Cardiac septum (tissue), 1 donor: ENCODE measurements at places on chromosomes 16 and 17. TPM values are rescaled to one million over a fixed set of nuclear protein-coding genes. Genes with fewer than 3 reads are reported as not detected.

CD300LB gene
- not detected for total RNA-seq

- DNase-seq = no peak
Measured at GRCh38 chr16:74626741-74627416, 20.0 kb upstream of the GLG1 start.

SLFN11 gene
- 23.0 TPM for total RNA-seq

KLHDC4 gene
- 12.6 TPM for total RNA-seq

DNA sequence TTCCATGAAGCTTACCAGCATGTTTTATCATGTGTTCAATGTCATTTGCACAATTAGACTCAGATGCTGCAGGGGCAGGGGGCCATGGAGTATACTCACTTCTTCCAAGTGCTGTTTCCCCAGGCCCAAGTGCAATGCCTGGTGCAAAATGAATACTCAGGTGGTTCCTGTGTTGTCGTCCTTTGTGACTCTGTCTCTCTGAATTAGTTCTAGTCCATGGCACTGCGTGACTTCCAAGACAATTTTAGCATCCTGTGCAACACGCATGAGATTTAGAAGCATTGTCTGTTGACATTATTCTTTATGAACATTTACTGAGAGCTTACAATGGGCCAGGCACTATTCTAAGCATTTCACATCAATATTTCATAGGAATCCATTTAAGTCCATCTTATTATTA lies 769.7 kb upstream of the RBFOX1 start:
- DNase-seq = no peak

ABCC12 gene
- not detected for total RNA-seq

GRCh38 chr16:5001571-5001970 lies 32.2 kb downstream of the NAGPA start:
- no peak for DNase-seq

QPRT gene
- 6.7 TPM for total RNA-seq

TMEM88 gene
- total RNA-seq = 14.7 TPM

GRCh38 chr16:27820646-27821345 lies 242.7 kb downstream of the GSG1L start:
- DNase-seq = no peak

DNA sequence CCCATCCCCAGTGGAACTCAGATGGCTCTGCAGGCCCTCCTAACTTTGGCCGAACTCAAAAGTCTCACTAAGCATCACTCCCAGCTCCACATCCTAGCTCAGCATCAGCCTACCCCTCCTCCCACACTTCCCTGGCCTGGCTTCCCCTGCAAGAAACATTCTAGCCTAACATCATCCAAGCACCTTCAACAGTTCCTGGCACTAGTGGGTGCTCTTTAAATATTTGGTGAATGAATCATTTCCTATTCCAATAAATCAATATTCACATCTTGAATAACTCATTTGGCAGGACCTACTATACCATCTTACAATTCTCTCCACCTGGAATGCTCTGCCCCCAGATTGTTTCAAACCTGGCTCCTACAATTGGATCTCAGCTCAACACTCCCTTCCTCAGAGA lies 11.0 kb upstream of the BBS2 start:
- no peak for DNase-seq

DNA sequence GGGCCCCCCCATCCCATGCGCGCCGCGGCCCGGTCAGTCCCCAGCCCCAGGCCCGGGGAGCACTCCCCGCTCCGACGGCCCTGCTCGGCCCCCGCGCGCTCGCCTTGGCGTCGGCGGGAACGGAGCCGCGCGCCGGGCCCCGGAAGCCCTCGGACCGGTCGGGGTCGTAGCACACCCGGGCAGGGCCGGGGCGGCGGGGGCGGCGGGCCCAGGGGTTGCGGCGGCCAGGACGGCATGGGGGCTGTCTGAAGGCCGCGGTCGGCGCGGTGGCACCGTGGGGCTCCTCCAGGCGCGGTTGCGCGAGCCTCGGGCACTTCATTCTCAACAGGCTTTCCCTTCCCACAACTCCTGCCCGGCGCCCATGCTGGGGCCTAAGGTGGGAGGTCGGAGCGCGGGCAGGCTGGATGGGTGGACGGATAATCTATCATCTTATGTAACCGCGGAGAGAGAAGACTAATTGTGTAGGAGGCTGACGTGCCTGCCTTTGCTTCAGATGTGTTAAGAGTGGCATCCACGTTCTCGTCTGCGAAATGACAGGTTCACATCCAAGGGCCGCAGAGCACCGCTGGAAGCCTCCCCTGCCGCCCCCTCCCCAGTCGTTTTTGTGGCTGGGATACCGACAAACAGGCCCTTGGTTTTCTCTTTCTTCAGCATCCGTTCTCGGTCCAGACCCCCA lies 708 bp downstream of the BAIAP2 start:
- DNase-seq = no peak

GRCh38 chr17:40525294-40525693 lies 23.9 kb upstream of the TNS4 start:
- DNase-seq = no peak

- DNase-seq = no peak
Measured at GRCh38 chr16:30456302-30456701, 10.6 kb upstream of the SEPHS2 start.

DNA sequence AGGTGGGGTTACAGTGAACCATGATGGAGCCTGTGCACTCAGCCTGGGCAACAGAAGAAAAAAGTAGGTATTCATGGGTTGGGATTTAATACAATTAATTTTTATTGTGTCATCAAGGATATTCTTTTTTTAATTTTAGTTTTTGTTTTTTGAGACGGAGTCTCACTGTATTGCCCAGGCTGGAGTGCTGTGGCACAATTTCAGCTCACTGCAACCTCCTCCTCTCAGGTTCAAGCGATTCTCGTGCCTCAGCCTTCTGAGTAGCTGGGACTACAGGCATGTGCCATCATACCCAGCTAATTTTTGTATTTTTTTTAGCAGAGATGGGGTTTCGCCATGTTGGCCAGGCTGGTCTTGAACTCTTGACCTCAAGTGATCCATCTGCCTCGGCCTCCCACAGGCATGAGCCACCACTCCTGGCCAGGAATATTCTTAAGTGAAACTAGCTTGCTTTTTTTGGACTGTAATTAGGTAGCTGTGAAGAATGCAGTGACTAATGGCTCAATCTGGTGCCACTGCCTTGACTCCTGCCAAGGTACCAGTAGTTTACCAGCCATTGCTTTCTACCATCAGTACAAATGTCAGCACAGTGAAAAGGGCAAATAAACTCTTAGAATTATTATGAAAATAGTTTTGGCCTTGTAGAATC lies 4.8 kb downstream of the PPM1D start:
- DNase-seq = no peak

GRCh38 chr17:45149037-45149668 lies 878 bp downstream of the HEXIM1 start:
- DNase-seq = peak; percentile 93
